ENCODE measurements at places on chromosomes 4 and X.

- DNase-seq, result no peak
These were observed 46.0 kb upstream of the MGST2 start for GRCh38 chr4:139619644-139620043.

DNA sequence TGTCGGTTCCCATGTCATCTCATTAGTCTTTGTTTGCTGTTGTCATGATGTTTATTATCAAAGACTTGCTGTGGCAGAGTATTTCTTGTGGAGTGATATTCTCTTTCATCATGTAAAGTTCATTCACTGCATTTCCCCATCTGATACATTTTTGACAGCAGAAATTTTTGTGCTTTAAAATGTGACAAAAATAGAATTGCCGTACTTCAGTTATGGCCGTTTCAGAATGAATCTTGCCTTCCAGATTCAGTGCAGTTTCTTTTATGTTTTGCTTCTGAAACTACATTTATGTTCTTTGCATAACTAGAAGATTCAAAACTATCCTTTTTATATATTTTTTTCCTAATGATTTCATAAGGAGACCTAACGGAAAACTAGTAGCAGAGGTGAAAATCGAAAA is 10.0 kb downstream of the CSTF2 start:
- DNase-seq, result no peak

GRCh38 chrX:51824061-51824460 is 69.4 kb upstream of the MAGED1 start:
- no peak for DNase-seq

- no peak for DNase-seq
These were observed 170.0 kb downstream of the SMIM20 start for GRCh38 chr4:26083987-26084386.

DNA sequence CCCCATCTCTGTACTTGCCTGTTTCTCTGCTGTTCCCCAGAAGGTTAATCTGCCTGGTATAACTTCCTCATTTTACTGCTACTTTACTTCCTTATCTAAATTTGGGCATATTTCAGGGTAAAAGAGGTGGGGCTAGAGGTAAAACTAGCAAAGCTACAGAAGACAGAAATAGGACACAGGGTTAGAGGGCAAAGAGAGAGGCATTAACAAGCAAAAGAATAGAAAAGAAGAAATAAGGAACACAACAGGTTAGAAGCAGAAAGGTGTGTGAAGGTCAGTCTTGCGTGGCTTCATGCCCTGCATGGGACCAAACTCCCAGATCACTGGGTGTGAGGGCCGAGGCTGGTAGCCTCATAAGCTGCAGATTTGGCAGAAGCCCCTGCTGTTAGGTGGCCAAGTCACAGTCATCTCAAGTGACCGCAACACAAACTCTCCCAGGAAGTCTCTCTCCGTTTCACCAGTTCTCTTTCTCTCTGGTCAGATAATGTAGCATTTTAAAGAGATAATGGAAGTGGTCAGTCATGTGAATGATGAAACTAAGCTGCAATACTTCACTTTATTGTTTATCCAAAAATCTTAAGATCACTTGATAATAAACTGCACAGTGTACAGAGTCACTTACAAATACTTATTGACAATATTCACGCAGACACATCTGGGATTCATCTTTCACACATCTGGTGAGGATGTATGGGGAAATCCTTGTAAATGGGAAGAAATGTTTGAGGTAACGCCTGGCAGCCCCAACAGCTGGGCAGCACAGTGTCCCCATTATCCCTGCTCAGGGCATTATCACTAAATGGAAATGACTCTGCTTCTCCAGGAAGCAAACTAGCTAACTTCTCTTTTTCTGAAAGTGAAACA is 16.4 kb downstream of the TMEM154 start:
- no peak for DNase-seq

DNA sequence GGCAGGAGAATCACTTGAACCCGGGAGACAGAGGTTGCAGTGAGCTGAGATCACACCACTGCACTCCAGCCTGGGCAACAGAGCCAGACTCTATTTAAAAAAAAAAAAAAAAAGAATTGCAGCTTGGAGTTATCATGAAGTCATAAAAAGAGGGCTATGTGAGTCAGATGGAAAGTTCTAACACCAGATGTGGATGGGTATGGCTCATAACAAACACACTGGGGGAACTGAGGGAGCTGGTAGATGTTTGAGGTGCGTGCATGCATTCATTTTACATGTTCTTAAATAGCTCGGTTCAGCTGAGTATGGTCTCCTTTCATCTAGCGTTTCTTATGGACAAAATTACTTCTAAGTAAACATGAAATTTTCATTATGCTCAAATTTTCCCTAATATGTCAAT is 11.7 kb downstream of the TRMT2B start:
- no peak for DNase-seq

DNA sequence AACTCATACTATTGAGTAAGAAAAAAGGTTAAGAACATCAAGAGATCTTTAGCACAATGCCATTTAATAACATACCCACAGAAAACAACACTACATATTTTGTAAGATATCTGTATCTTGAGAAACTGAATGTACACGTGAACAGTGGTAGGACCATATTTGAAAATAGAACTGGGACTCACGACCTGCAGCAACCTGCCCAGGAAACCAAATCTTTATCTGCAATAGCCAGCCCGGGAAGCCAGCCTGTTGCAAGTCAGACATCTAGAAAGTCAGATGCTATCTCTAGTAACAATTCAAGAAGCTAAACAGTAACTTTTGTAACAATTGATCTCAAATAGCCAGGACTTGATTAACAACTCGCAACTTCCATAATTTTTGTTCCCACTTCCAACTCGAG is 52.6 kb upstream of the SOD3 start:
- no peak for DNase-seq

DNA sequence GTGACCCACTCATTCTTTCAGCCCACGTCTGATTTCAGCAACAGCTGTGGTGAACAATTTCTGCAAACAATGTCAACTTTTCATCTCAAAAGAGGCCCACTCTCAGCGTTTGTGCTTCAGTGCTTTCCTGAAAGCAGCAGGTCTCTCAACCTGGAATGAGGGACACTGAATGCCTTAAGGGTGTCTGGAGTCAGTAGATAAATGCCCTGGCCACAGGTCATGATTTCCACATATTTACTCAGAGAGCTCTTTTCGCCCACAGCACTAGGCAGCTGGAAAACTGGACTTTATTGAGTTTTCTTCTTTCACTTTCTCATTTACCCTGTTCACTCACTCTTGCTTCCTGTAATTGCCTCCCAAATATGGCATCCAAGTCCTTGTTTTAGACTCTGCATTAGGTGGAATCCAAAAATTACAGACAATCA is 52.8 kb downstream of the NPFFR2 start:
- DNase-seq, result no peak

DNA sequence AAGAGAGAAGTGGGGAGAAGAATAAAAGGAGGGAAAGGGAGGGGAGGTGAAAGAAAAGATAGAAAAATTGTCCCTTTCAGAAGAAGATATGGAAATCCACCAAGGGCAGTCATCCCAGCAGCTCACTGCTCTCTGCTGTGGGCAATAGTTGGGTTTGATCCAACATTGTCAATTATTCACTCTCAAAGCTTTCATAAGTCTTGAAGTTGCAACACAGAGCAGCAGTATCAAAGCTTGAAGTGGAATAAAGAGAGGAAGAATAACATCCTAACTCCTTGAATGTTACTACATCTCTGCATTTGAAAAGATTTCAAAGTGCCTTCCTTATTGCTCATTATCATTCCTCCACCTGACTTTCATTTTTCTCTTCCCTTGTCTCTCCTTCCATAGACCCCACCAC is 62.3 kb upstream of the HHIP start:
- DNase-seq, result no peak

DNA sequence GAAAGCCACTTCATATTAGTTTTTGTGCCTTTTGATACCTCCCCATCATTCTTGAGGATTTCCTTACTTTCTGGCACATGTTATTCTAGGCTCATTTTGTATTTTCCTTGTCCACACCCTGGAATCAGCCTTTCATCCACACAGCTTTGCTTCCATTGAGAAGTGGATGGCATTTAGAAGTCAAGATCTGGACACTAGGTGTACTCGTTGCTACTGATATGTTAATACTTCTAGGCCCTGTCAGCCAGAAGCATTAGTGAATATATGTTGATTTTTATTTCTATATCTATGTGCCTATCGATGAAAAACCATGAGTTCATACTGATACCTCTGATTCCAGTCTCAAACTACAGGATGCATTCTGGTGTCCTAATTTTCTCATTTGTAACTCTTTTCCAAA is 73.2 kb downstream of the ARHGAP24 start:
- no peak for DNase-seq

DNA sequence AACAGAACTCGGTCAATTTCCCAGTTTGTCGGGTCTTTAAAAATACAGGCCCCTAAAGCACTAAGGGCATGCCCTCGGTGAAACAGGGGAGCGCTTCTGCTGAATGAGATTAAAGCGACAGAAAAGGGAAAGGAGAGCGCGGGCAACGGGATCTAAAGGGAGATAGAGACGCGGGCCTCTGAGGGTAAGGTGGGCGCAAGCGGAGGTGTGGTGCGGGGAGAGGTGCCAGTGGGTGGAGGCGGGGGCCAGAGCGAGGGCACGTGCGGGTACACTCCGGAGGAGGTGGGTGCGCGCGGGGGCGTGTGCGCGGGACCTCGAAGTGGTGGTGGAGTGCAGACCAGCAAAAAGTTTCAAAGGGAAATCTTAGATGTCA is 787 bp upstream of the TET2 start:
- DNase-seq, result peak; percentile 23

GRCh38 chrX:40168480-40169011 is 70.8 kb upstream of the BCOR start:
- DNase-seq, result no peak

- no peak for DNase-seq
These were observed 1.9 kb upstream of the CHST7 start for GRCh38 chrX:46571423-46572339.

GRCh38 chr4:38785901-38786402 is 3.2 kb upstream of the TLR10 start:
- DNase-seq, result no peak

DNA sequence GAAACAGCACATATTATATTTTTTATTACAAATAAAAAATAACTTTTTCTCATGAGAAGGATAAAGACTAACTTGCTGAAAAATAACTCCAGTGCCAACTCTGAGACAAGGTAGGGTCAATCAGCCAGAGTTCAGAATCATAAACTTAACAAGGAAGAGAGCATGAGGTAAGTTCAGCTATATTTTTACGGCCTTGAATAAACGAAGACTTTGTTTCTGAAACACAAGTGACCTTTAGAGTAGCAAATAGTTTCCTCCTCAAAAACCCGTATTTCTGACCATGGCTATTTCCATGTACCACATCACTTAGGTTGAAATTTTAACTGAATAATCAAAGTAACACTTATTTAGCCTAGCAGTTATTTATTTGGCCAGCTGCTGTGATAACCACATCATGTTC is 45.5 kb downstream of the PRDM5 start:
- no peak for DNase-seq

DNA sequence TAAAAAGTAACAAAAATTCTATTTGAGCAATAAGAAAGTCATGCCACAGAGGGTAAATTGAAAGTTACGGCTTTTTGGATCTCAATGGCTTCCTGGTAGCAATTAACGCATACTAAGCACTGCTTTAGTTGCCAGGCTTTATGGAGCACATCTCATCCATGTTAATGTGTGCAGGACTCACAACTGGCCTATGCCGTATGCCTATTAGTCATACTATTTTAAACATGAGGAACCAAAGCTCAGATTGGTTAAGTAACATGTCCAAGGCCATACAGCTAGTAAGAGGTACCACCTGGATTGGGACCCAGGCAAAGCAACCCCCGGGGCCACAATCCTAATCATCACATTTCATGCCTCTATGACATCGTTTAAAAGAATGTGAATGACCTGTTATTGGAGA is 17.1 kb downstream of the DAPP1 start:
- no peak for DNase-seq

DNA sequence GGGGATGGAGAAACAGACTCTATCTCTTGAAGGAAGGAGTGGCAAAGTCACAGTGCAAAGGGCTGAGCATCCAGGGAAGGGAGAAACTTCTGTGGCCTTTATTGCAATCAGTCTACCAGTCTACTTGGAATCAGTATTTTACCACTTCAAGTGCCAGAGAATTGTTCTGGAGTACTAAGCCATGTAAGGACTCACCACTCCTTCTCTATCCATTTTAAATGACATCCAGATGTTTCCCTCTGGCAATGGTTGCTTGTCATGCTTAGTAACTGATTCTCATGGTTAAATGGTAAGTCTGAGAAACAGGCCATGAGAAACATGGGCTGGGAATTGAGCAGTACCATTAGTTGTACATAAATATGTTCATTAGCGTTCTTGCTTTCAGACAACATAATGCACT is 21.1 kb upstream of the SMIM10 start:
- no peak for DNase-seq

DNA sequence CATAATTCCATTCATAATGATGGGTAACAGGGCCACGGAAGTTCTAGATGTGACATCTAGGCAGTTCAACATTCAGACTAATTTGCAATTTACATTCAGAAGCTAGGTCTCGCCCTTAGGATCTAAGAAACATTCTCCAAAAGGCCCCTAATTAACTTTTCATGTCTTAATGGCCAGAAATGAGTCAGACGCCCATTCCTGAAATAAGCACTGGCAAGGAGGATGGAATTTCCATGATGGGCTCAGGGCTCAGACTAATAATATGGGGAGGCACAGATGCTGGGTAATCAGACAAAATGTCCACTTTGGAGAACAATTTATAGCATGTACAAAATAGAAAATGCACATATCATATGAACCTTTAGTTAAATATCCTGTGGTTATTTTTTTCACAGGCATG is 102.8 kb upstream of the RPS6KA3 start:
- DNase-seq, result no peak

DNA sequence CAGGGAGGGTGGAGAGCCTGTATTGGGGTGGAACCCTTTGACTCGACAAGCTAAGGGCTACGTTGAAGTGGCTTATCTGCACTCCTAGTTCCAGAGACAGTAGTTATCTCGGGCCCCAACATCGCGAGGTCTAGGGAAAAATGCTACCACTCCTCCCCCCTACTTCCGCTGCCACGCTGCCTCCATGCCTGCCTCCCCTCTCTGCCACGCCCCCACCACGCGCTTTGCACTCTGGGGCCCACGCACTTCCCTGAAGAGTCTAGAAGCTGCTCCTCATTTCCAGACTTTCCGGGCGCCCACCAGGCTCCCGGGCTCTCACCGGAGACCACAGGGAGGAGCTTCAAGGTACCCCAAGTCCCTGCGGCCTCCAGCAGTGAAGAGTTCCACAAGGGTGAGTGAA is at the start of gene PASD1:
TSS of gene PASD1 (plus strand) at position 227 of the 400 bp plus-strand sequence. CDS start 37,879 bp downstream, outside the sequence.
- DNase-seq, result no peak

DNA sequence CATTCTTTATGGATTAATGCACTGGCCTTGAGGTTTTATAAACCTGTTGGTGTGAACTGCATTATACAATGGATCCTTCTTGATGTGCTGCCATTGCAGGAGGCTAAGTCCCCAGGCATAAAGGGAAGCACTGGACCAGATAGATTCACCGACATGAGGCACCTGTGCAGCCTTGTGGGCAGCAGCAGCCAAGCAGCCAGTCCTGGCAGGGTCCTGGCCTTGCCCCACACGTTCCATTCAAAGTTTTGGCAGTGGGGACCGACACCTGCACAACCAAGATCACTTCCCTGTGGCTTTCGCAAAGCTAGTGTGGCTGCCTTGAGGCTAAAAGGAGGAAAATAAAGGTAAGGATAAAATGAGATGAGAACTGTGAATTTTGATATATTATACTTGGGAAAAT is 53.1 kb downstream of the TMEM156 start:
- no peak for DNase-seq

Measured in activated T-cell treated with anti-CD3 and anti-CD28 coated beads for 1 hour (primary cell).